ENCODE measurements at places on chromosomes 4 and X.
A peak's percentile ranks its signal among the peaks of the same experiment; 100 is the strongest.

DNA sequence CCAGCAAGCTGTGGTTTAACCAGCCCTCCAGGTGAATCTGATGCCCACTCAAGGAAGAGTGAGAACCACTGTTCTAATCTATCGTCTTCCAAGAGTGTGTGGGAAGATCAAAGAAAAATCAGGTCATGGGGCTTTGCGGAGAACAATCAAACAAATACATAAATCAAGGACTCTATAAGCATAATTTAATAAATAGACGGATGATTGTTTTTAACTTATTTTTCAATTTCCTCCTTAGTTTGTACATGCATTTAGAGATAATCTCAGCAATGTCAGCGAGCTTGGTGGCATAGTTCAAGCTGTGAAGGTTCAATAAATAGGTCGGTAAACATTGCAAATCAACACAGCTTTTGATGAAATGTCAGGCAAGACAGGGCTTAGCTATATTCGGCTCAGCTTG lies 84.9 kb downstream of the DMD start:
- DNase-seq: no peak

DNA sequence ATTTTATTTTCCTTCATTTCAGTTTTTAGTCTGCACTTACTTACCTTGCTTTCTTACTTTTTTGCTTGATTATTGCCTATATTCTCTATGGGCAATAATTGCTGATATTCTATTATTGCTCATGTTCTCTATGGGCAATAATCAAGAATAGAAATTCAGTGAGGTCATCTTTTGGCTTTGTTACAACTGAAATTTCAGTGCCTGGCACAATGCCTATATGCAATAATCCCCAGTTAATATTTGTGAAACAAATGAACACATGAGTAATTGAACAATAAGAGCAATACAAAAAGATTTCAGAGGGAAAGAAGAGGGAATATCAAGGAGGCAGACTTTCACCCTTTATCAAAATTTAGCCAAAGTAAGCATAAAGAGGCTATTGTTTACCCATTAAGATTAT lies 48.6 kb upstream of the ARSJ start:
- no peak for DNase-seq

DNA sequence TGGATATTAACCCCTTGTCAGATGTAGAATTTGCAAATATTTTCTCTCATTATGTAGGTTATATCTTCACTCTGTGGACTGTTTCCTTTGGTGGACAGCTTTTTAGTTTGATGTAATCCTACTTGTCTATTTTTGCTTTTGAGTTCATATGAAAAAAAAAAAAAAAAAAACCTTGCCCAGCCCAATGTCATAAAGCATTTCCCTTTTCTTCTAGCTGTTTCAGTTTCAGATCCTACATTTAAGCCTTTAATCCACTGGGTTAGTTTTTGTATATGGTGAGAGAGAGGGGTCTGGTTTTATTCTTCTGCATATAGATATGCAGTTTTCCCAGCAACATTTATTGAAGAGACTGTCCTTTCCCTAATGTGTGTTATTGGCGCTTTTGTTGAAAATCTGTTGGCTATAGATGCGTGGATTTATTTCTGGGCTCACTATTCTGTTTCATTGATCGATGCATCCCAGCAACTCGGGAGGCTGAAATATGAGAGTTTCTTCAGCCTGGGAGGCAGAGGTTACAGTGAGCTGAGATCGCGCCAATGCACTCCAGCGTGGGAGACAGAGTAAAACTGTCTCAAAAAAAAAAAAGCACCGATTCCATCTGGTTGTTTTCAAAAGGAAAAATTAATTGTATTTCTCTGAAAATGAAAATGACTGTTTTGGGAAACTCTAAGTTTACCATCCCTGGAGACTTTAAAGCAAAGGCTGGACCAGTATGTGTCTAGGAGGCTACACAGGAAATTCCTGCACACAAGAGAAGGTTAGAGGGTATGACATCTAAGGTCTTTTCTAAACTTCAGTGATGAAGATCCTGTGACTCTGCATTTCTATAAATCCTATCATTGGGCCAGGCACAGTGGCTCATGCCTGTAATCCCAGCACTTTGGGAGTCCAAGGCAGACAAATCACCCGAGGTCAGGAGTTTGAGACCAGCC lies 35.6 kb downstream of the STEEP1 start:
- DNase-seq: no peak

DNA sequence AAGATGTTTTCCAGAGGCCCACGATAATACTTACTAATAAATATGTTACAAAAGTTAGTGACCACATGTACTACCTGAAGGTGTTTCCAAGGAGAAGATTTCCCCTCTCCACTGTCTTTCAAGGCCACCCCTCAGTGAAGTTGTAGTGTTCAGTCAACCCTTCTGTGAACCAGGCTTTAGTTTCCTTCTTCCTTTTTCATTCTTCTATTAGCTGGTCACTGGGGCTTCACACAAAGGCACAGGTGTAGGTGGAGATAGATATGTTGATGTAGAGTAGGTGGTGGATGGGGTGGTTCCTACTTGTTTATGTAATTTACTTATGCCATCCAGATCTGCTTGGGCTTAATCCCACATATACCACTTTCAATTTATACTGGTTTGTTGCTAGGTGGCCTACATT lies 43.3 kb upstream of the ADAM29 start:
- DNase-seq: no peak

DNA sequence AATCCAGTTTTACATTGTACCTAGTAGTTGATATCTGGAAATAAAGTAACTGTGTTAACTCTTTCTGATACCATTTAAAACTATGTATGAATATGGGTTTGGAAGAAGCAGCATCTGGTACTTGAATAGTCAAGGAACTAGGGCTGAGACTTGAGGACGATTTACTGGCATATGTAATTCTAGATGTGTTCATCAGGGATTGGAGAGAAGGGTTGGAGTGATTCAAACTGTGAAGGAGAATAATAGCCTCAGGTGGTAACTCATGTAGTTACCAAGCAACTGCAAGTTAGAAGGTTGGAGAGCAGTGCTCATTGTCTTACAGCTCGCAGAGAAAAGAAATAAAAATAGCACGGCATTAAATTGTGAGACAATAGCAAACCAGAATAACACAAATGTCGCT lies 29.5 kb upstream of the TXLNG start:
- DNase-seq: peak; percentile 17

- no peak for DNase-seq
Observed at GRCh38 chr4:6692806-6693205, 872 bp upstream of the S100P start.

- no peak for DNase-seq
Observed at GRCh38 chrX:148588649-148589310, 88.4 kb downstream of the AFF2 start.

GRCh38 chr4:61507091-61507490 lies 307.0 kb downstream of the ADGRL3 start:
- DNase-seq: no peak

DNA sequence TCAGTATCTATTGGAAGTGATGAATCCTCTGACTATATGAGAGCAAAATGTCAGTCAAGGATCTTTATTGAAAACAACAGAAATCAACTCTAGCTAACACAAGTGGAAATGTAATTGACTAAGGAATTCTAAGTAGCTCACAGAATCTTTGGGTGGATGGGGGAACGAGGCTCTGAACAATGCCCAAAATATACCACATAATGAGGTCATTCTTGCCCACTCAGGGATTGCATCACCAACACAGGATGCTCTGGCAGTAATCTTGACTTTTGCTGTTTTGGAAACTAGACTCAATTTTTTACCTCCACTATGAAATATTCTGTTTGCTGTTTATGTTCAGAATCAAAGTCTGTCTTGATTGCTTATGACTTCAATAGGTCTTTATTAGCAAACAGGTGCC lies 127.4 kb upstream of the UNC5C start:
- no peak for DNase-seq

DNA sequence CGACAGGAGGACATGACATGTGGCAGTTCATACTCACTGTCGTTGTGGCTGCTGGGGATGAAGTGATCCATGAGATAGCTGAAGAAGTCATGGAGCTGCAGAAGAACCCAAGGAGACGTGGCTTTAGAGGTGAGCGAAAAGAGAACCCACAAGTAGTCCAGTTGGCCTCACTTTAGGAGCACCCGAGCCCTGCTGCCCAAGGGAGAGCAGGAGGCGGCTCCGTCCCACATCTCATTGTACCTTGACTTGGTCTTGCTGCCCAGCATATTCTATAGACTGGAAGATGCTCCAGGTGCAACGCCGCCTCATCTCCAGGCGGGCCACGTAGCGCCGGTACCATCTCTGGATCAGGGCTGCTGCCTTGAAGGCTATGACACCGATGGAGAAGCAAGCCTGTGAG lies 10.6 kb downstream of the PPEF2 start:
- no peak for DNase-seq
